Posterior vena cava (tissue), 2 donors: ENCODE measurements at places on chromosomes 4 and X. TPM values are rescaled to one million over a fixed set of nuclear protein-coding genes. Genes with fewer than 3 reads are reported as not detected.

DNA sequence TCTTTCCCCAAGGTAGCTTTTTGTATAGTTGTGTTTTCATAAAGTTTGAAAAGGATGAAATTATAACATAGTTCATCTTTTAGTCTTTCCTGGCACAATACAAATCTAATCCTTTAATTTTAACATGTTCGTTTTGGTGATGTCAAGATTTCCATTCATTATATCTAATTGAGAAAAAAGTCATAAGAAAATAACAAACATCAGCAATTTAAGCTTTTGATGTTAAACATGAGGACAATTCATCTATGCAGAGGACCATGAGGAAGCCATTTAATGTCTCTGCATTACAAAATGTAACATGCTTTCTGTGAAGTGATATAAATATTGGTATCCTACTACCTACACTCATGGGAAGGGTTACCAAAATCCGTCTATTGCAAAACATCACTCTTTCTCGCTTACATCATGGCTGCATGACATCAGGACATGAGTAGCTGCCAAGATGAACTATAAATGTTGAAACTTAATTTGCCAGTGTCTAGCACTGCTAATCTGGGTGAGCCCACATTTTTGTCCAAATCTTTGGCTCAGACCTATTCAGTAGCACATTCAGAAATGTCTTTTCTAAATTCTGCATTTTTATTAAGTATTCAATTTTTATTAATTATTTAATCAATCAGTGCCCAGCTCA lies 9.5 kb downstream of the EPGN start:
- DNase-seq: no peak

GRCh38 chrX:153411988-153412574 lies 809 bp downstream of the ZFP92 start:
- peak; percentile 72 for DNase-seq

DNA sequence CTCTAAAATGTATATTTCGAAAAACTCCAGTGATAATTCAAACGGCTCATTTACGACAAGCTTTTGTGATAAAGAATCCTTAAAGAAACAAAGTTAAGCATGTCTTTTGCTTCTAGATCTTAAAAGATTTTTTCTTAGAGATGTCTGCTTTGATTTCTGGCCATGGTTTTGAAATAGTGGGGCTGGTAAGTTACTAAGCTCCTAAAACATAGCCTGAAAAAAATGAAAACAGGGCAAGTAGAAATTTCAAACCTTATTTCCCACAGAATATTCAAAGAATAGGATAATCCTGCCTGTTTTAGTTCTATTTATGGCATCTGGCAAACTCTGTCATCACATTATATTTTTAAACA lies 318.3 kb downstream of the ARHGAP24 start:
- DNase-seq: no peak

The AREG gene
- 6.0 TPM for total RNA-seq

DNA sequence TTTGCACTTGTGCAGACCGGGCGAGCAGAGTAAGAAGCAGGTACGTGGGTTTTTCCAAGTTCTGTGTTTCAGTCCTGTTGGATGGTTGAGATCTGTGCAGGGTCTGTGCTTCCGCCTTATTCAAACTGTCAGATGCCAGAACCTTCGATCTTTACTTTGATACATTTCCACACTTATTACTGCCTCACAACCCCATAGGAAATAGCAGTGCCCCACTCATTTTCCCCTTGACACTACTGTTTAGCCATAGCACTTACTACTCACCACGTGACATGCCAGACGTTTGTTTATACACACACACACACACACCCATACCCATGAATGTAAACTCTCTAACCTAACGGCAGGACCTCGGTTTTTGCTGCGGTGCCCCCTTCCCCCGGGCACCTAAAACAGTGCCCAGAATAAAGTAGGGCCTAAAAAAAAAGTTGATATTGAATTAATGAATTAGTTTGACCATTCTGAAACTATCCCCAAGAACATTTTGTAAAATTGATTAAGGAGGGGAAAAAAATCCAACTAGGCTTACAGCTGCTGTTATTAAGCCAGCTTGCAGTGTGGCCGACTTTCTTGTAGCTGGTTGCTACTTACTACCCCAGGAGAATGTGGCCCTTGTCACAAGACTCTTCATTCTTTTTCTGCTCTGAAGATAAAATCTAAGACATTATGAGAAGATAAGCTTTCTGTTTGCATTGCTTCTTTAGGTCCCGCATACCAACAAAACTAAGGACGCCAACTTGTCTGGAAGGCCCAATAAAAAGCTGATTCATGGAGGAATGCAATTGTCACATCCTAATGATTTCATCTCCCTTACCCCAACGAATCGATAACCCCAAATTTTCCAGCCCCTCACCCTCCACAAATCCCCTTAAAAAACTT lies 704 bp upstream of the SEPSECS start:
- DNase-seq: no peak

The RELL1 gene
- total RNA-seq: 33.6 TPM

DNA sequence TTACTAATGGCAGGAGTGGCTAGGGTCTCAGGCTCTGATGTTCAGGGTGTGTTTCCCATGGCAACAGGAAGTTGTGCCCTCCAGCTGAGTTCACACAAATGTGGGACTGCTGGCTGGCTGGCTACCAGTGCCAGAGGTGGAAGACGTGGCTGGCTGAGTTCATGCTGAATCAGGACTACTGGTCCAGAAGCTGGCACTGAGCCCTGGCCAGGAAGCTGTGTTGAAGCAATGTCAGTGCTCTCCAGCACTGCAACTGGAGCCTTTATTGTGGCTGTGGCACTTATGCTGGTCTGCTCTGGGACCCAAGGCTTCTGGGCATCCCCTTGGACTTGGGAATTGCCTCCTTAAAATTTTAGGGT lies 42.0 kb upstream of the ZXDA start:
- DNase-seq: no peak

- DNase-seq: no peak
Measured at GRCh38 chr4:144862210-144862609, 216.3 kb downstream of the HHIP start.

GRCh38 chrX:112852851-112853250 lies 12.2 kb upstream of the AMOT start:
- DNase-seq: no peak

DNA sequence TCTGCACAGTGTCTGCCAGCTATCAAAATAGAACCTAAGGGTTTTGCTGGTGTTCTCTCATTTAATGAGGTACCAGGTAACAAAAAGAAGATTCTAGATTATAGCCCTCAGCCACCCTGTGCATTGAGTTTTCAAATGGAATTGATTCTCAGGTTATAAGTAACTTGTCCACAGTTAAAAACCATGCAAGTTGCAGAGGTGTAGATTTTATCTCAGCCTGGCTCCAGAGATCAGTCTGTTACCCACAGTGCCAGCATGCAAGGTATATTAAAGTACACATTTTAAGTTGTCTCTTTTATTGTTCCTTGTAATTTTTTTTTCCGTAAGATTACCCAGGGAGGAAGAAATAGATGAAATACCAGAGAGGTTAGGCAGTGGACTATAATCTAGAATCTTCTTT lies 59.7 kb downstream of the RAPGEF2 start:
- no peak for DNase-seq

The NR0B1 gene
- not detected for total RNA-seq

The SULT1E1 gene
- total RNA-seq: not detected

DNA sequence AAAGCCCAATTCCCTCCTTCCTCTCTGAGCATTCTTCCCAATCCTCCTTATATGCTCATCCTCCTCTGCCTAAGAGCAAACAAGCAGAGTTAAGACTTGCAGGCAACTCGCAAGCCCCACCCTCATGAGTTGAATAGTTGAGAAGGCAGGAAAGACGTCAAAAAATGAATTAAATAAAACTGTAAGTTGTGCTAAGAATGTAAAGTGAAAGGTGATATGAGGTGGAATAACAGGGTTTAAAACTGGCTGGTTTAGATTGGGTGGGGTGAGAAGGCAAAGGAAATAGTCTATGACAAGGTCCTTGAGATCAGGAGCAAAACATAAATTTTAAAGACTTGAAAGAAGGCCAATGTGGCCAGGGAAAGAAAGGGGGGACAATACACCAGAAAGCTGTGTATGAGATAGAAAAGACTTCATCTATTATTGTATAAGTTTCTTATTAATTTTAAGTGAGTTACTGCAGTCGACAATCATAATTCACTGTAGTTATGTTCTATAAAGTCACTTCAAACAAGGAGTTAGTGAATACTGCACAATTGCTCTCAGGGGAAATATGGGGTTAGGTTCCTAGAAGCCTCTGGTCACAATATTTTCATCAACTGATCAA lies 124.9 kb downstream of the RELL1 start:
- DNase-seq: no peak

DNA sequence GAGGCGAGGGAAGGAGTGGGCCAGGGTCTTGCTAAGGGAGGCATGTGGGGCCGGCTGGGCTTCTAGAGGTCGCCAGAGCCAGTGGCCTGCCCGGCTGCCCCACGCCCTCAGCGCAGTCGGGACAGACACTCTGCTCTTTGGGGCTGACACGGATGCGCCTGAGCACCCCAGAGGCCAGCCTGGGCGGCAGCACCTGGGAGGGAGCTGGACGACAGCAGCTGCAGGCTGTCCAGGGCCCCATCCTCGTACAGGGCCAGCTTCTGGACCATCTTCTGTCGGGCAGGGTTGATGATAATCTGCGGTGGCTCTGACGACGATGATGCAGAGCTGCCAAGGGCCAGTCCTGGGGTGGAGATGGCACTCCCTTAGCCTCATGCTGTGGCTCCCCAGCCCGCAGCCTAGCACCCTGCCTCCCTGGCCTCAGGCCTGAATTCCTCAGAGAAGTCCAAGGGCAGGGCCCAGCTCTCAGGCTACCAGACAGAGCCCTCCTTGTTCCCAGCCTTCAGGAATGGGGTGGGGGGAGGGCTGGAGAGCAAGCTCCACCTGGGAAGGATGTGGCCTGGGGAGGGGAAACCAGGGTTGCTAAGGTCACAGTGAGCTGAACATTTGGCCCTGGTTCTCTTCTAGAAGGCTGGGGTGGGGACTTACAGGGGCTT lies 7.2 kb downstream of the IRAK1 start:
- no peak for DNase-seq

The GYPB gene
- total RNA-seq: 0.86 TPM

The PAK3 gene
- 13.8 TPM for total RNA-seq

GRCh38 chrX:37424000-37424429 lies 74.9 kb downstream of the PRRG1 start:
- no peak for DNase-seq

The ZFP92 gene
- 0.65 TPM for total RNA-seq

DNA sequence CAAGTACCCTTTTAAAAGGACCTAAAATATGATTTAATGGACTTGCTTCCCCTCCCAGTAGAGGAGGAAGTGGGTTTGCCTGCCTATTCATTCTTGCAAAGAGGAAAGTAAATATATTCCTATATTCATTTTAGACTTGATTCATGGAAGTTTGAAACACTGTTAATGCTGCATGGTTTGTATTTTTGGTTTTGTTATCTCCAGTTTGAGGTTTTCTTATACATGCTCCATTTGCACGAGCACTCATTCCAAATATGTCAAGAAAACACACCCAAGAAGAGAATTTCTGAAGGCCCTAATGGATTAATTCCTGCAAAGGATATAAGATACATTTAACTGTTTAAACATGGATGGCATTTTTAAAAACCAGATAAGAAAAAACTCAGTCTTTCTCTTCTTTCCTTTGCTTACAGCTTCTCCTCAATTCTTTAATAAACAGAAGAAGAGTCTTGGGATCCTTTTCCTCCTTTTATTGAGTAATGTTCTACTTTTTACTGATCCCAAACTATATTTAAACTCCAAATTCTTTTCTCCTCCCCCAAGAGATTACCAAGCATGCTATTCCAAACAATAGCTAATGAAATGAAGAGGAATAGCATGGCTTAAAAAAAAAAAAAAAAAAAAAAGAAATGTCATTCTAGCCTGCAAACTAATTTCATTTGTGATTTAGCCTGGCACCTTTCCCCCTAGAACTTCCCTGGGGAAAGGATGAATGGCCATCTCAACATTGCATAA lies 54.6 kb upstream of the LDB2 start:
- no peak for DNase-seq

DNA sequence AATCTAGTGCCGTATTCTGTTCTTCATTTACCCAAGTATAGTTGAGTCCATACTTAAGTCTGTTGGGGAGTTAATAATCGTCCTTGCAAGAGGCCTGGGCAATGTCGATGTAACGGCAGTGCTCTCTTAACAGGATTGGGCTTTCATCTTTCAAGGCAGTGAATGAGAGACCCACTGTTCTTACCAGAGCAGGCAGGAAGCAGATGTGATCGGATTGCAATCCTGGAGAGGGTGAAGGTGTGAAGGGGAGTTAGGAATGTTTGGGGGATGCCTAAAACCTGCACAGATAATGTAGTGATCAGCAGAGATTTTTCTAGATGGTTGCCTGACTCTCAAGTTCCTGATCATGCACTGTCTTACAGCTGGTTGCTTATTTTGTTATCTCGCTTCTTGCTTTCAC lies 308.4 kb downstream of the AFF2 start:
- no peak for DNase-seq

The PCDH7 gene
- 107 TPM for total RNA-seq

GRCh38 chrX:10755439-10756334 lies 135.3 kb upstream of the MID1 start:
- no peak for DNase-seq

DNA sequence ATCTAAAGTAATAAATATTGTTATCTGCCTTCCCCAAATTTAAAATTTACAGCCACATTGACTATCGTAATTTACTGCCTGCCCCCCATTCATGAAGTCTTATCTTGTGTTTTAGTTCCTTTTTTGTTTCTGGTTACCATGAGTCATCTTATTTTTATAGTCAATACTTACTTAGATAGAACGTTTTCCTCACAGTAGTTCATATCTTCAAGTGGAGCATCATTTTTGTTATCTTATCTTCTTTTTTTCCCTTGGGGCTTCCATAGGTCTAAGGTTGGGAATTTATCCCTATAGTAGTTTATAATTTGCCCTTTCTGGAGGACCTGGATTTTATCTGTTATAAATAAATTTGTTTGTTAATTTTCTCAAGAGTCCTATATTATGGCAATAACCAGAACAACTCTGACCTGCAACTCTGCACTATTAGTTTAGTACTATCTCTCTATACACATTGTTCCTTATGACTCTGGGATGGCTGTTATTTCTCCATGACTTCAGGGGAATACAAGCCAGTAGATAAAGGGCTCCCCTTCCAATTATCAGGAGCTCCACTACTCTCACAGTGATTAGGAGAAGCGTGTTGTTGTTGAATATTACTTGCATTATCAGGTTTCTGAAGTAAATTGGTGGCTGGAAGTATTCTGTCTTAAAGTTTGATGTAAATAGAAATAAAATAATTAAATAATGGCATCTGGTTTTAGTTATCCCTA lies 330.6 kb downstream of the GALNTL6 start:
- no peak for DNase-seq

The WDR44 gene
- total RNA-seq: 19.1 TPM

DNA sequence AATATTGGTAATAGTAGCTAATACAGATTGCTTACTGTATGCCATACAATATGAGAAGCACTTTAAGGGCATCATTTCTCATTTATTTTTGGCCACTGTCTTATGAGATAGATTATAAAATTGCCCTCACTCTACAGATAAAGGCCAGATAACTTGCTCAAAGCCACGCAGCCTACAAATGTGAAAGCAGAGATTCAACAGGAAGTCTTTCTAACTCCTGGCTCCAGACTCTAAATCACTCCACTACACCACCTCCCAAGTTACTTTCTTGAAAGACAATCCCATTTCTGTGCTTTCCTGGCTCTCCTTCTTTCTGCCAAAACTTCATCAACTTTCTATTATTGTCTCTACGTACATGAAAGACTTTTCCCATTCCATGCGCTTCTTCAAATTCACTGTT lies 194.7 kb downstream of the FBXO8 start:
- no peak for DNase-seq

- DNase-seq: no peak
Measured at GRCh38 chr4:82473621-82474164, 43.3 kb downstream of the ENOPH1 start.

The MYOZ2 gene
- total RNA-seq: 14.3 TPM

GRCh38 chr4:79292008-79292407 lies 33.9 kb downstream of the NAA11 start:
- DNase-seq: no peak
